ENCODE measurements at places on chromosomes 3 and 15.

GRCh38 chr3:149080011-149080698 is 6.2 kb downstream of the HLTF start:
- DNase-seq: no peak

DNA sequence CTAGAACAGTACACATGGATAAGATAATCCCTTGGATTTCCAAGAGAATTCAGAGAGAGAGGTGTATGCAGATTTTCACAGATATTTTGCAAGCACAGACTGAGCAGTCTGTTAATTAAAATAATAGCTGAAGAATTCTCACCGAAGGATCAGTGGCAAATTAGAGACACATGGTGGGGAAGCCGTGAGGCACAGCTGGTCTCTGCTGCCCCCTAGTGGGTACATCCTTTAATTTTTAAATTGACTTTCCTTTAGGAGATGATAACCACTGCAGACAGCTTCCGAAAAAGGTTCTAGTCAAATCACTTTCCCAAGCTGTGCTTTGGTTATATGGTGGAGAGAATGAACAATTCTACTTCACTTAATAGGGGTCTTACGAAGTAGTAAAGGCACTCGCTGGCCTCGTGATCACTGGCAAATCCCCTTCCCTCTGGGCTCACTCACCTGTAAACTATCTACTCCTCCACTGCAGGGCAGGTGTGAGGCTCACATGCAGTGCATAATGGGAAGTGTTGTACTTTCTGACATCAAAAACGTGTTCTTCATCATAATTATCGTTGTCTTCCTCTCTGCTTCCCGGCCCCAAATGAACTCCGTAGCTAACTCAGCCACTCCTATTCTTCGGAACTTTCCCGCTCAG is 19.5 kb downstream of the MESD start:
- DNase-seq: peak; percentile 73

GRCh38 chr15:44591326-44591725 is 54.4 kb downstream of the EIF3J start:
- no peak for DNase-seq

- no peak for DNase-seq
These were observed 29.1 kb downstream of the SLC6A6 start for GRCh38 chr3:14431452-14431916.

- no peak for DNase-seq
These were observed 87.7 kb downstream of the LSM3 start for GRCh38 chr3:14266361-14266760.

DNA sequence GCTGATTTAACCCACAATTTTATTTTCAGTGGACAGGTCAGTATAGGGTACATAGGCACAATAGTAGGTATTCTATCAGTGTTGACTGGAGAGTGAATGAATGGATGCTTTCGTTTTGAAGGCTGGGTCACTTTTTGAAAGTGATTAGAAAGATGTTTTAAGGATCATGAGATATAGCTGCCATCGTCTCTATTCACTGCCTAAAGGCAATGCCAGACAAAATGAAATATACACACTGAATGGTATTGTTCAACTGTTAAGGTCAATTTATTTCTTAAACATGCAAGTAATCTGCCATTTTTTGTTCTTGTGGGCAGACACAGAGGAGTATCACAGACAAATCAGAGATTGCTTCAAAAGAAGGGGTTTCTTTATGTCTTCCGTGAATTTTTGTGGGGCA is 395.3 kb downstream of the VGLL3 start:
- DNase-seq: no peak

- DNase-seq: no peak
These were observed 451.9 kb downstream of the FOXP1 start for GRCh38 chr3:71131375-71132314.

DNA sequence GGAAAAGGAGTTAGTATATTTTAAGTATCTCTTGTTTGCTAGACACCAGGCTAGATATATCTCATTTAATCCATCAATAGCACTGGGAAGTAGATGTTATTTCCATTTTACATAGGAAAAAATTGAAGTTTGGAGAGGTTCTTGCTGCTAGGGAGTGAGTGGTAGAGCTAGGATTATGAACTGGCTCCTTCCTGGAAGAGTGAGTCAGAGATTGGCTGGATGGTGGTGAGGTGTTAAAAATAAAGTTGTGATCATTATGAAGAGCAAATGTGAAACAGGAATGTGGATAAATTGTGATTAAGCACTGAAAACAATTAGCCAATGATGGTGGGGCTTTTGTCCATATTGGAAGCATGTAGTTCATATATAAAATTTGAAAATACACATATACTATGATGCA is 234.2 kb downstream of the WNT5A start:
- no peak for DNase-seq

DNA sequence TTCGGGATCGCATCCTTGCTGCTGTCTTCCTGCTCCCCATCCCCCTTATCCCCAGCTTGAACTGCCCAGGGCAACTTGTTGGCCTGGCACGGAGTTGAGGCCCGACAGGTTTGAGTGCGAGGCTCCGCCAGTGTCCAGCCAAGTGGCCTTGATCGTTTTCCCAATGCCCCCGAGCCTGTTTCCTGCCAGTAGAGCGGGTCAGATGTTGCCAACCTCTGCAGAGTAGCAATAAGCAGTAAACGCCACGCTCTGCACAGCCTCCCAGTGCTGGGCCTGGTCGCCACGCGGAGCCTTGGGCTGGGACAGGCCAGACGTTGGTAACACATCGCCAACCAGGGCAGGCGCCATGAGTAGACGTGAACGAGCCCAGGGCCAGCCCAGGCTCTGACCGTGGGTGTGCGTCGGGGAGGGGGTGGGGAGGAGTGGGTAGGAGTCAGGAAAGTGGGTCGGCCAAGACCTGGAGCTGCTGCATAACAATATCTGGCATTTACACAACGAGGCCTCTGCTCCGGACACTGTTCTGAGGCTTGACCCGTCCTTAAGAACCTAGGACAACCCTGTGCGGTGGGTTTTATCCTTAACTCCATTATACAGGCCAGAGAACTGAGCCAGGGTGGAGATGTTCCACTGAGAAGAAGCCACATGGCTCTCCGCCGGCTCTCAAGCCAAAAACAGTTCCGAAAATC is 444 bp upstream of the ABHD14A start:
- no peak for DNase-seq

DNA sequence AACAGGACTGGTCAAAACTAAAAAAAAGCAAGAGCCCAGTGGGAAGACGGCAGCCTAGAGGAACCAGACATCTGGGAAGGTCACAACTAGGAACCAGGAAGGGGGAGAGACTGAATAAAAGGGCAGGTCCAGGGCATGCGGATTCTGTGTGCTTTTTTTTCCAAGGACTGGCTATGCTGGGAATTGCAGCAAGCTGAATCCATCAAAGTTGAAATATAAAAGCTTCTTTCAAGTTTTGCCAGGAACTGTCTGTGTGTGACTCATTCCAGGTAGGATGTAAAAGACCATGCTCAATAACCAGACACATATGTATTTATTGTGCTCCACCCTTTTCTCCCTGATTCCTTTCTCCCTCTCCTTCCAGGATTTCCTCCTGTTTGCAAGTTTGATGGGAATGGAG is 47.9 kb upstream of the CCDC80 start:
- DNase-seq: no peak

DNA sequence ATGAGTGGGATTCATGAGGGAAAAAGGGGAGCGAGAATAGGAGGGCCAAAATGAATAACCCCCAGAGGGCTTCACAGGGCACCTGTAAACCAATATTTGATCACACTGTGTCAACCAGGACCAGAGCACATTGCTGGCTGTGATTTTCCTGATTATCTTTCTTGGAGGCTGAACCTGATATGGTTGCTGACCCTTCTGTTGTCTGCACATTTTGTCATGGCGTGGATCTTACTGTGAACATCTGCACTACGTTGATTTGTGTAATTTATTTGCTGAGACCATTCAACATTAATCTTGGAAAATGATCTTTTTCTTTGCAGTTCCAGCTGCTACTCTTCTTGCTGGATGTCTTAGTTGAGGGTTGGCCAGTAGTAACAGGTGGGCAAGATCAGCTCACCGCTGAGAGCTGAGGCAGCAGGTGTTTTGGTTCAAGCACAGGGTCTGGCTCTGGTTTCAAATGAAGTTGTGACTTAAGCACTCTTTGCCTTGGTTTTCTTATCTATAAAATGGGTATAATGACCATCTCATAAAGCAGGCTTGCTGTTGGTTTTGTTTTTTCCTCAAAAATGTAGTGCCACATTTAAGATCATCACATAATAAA is 61.2 kb downstream of the ARHGEF26 start:
- DNase-seq: no peak

DNA sequence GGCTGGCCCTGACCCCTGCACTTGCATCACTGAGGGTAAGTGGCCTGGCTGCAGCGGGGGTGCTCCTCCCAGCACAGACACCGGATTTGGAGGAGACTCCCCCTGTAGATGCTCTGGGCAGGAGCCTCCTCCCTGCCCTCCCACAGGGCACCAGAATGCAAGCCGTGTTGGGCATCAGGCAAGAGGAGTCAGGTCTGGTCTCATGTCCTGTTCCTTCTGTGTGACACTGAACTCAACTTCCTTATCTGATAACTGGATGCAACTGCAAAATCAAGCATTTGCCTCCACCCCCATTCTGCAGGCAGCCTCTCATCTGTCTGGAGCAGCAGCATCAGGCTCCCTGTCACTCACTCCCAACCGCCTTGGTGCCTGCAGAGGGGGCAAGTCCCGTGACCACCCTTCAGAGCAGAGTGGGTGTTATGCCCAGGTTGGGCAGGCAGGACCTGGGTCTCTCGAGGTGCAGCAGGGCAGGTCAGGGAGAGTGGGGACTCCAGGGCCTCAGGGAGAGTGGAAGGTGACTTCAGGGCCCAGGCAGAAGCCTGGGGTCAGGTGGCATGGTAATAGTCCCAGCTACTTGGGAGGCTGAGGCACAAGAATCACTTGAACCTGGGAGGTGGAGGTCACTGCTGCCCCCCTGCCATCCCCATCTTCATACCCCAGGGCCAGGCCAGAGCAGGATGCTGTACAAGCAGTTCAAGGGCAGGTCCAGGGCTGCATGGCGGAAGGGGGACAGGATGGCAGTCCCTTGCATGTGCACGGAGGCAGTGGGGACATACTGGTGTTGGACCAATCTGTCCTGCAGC is 10.5 kb upstream of the RPL29 start:
- DNase-seq: no peak

GRCh38 chr15:81133782-81134461 is at the start of gene CFAP161:
Gene CFAP161, plus strand, starts transcription at chr15:81134270. Its CDS starts 60 bp downstream, at chr15:81134330.
- peak; percentile 81 for DNase-seq

GRCh38 chr3:73245459-73245858 is 184.0 kb downstream of the EBLN2 start:
- no peak for DNase-seq

DNA sequence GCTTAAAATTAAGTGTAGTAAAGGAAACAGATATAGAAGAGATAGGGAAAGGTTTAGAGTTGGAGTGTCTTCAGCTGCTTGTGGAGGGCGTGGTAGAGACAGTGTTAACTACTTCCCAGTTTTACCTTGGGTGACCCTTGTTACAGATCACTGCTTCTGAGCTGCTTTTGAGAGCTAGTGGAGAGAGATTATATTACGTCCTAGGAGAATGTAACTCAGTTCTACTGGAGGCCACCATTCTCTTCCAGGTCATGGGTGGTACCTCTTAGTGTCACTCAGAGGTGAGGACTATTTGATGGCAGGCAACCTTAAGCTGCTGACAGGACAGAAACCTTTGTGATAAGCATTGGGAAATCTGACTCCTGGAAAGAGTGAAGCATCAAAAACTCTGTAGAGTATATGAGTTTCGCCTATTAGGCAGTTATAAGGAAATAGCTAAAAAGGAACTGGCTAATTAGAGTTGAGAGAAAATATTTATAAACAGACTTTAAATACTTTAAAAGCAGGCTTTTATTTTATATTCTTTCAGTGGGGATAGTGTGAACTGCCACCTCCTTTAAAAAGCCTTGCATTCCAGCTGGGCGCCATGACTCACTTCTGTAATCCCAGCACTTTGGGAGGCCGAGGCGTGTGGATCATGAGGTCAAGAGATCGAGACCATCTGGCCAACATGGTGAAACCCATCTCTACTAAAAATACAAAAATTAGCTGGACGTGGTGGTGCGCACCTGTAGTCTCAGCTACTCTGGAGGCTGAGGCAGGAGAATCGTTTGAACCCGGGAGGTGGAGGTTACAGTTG is 106.5 kb downstream of the ZNF609 start:
- peak; percentile 6 for DNase-seq

- no peak for DNase-seq
These were observed 47.3 kb downstream of the ITGA11 start for GRCh38 chr15:68384451-68385239.

DNA sequence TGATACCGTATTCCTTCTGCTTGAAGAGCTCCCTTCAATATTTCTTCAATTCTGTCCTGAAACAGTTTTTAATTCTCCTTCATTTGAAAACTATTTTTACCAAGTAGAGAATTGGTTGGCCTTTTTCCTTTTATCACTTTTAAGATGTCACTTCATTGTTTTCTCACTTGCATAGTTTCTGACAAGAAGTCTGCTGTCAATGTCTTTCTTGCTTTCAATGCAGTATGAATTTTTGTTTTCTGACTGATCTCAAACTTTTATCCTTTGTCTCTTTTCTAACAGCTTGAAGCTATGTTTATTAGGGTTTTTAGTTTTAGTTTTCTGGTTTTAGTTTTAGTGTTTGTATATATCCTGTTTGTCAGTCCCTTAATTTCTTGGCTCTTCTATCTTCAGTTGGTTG is 364.8 kb upstream of the TPRG1 start:
- DNase-seq: no peak

DNA sequence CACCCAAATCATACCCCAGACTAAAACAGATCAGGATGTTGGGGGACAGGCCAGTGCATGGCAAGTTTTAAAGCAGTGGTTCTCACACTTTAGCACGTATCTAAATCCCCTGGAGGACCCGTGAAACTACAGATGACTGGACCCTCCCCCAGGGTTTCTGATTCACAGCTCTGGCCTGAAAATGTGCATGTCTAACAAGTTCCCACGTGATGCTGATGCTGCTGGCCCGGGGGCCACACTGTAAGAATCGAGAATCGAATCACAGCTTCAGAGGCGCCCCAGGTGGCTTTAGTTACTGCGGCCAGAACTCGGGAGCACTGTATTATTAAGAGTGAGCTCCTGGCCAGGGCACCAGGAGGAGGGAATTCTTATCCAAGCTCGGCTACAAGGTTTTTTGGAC is 11.6 kb downstream of the ADAMTS17 start:
- no peak for DNase-seq

GRCh38 chr15:68031404-68031803 is 22.7 kb upstream of the PIAS1 start:
- no peak for DNase-seq

DNA sequence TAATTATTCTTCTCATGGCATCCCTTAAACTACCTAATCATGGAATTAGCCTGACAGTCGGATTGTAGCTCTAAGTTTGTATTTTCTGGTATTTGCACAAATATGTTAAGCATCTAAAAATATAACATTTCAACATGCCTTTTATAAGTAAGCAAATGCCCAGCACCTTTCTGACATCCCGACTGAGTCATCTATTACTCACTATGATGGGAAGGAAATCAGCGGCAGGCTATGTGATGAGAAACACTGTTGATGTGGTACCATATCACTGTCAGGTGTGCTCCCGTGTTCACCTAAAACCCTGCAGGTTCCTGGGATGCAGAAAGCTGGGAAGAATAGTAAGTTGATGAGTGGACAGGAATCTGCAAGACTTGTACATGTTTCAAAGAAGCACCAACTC is 367.8 kb upstream of the IL12A start:
- DNase-seq: no peak

Measured in HEK293T (cell line).